ENCODE measurements at places on chromosomes 5 and 9. TPM values are rescaled to one million over a fixed set of nuclear protein-coding genes. Genes with fewer than 3 reads are reported as not detected.

DNA sequence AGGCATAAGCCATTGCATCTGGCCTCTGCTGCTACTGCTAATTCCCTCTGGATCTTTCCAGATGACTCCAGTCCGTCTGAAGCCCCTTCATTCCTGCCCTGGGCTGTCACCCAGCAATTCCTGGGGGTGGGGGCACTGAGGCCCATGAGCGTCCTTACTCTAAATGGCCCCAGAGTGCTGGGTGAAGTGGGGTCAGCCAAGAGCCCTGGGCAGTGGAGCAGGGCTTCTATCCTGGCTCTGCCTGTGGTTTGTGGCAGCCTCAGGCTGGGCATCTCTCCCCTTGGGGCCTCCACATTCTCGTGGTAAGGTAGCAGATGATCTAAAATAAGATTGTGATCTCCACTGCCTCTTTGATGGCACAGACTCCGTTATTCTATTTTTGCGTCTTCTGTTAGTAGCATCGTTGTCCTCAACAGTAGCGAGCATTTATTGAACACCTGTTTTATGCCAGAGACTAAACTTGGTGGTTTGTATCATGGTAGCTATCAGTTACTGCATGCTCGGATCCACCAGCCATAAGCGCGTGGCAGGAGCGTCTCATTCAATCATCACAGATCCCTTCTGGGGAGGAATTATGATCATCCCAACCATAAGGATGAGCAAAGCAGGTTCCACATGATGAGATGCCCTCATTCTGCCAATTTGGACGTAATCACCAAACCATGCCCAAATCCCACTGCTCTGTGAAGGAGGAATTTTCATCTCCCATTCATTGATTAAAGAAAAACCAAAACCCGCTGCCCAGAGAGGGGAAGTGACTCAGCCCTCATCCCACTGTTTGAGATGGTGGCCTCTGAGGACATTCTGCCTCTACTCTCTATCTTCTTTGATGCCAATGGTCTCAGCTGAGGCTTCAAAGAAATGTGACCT lies 21.9 kb upstream of the DUSP1 start:
- DNase-seq: no peak

The ACSL6 gene
- polyA plus RNA-seq: 1.8 TPM

The IL9 gene
- not detected for polyA plus RNA-seq

DNA sequence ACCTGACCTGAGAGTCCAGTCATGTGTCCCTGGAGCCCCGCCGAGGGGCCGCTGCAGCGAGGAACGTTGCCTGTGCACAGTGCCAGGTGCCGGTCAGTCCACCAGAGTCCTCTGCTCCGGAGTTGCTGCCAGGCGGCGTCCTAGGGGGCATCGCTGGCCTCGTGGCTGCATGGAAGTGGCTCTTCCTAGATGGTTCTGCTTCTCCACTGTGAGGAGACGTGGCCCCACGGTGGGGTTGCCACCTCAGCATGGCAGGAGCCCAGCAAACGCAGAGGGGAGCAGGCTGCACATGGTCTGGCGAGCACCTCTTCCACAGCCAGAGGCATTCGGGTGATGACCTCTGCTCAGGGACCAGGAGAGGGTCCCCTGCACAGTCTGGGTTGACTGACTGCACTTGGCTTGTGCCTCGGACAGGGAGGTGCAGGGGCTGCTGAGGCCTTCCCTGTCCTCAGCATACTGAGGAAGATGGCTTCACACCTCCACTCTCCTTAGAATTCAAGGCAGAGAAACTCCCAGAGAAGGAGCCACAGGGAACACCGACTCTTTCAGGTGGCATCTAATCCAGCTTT lies 25.9 kb upstream of the POMT1 start:
- no peak for DNase-seq

The MEIKIN gene
- not detected for polyA plus RNA-seq

Data from renal cortex interstitium (tissue), 15 donors.